ENCODE measurements at places on chromosomes 1 and 21.

DNA sequence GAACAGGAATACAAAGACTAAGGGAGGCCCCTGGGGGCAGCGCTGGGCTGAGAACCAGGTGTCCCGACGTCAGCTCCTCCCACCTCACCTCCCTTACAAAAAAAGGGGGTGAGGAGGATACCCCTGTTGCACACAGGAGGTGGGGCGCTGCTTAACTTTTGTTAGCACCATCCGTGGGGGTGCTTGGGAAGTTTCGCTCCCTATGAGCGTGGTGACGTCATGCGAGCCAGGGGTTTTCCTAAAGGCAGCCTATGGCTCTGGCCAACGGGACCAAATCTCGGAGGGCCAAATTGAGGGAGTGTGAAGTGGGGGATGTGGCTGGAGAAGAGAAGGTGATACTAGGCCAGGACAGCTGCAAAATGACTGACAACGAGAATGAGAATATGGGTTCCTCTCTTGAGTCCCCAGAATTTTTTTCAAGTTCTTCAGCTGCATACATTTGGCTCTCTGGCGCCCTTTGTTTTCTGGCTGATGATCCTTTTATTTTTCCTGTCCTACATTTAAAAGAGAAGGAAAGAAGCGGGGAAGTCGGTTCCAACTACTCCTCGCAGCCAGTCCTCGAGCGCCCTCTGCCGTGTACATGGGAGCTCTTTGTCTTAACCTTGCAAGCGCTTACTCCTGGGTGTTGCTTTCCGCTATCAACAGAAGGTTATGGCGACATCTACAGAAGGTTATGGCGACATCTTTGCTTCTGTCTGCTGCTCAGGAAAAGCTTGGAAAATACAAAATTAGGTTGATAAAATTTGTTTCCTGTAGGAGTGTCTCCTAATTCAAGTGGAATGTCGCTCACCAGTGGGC lies 48.0 kb upstream of the ZC3H11B start:
- peak; percentile 94 for DNase-seq

DNA sequence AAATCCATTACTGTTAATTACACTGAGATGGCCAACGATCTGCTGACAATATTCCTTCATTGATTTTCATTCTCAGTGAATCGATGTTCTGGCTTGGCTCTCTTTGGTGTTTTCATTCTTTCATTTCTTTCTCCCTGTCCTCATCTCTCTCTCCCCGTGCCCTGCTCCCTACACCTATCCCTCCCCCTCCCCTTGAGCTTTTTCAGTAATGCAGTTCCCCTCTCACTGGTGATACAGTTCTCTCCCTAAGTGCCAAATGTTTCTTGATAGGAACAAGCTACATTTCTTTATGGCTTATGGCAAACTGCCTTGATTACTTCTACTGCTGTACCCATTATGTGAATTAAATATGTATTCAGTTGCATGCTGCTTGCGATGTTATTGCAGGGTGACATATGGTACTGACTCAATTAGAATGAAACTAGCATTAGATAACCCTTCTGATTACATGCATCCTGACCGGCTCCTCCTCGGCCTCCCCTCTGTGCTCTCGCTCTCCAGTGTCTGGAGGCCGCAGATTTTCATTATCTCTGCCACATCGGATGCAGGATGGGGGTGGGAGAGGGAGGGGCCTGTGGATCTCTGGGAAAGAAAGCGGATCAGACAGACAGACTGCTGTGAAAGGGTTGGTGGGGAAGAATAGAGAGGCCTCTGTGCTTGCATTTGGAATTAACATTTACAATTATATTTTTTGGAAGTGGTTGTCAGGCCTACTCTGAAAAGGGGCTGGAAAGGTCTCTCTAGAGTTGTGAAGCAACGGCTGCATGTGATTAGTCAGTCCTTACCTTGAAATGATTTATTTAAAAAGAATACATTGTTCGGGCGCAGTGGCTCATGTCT lies 130.9 kb downstream of the PBX1 start:
- DNase-seq = no peak

- DNase-seq = no peak
Observed at GRCh38 chr21:28016571-28016970, 976.1 kb downstream of the LTN1 start.

DNA sequence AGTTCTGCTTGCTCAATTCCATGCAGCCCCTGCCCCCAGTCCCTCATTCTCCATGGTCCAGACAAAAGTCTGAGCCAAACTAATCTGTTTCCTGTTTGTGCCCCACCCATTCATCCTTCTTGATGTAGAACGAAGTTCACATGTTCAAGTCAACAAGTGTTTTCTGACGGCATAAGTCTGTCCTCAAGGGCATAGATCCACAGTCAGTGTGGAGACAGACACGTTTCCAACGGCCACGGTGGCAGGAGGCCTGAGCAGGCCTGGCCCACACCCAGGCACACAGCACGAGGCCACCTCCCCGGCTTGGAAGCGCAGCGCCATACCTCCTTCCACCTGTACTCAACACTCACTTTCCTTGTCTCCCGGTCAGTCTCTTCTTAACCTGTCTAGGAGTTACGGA lies 16.1 kb downstream of the ADORA1 start:
- peak; percentile 53 for DNase-seq

DNA sequence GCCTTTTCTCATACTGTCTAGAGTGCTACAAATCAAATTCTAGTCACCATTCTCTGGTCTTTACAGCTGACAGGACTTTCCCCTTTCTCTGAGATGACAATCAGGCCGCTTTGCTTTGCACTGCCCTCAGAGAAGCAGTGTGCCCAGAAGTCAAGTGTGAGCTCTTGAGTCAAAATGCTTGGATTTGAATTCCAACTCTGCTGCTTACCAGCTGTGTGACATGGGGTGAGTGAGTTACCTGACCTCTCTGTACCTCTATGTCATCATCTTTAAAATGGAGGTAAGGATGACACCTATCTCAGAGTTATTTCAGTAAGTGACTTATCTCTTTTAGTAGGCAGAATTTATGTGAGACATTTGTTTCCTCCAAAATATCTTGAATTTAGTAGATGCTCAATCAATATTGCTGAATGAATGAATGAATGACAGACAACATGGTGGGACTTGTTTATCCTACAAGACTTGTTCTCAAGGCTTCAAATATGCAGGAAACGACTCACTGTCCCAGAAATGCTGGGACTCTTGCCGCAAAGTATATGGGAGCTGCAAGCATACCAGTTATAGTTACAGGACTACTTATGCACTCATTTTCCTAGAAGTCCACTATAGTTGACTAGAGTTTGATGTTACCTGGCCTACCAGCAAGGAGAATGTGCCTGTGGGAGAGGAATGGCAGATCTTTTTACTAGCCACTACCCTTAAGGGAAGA lies 38.1 kb upstream of the A3GALT2 start:
- DNase-seq = no peak

GRCh38 chr1:41098730-41099460 lies 77.4 kb upstream of the SLFNL1 start:
- DNase-seq = no peak

- DNase-seq = no peak
Observed at GRCh38 chr1:9052272-9053049, 17.0 kb downstream of the SLC2A5 start.

- no peak for DNase-seq
Observed at GRCh38 chr1:89823679-89824292, 3.0 kb downstream of the LRRC8D start.

- DNase-seq = peak; percentile 33
Observed at GRCh38 chr21:46125846-46126301, 28.0 kb downstream of the COL6A2 start.

- DNase-seq = no peak
Observed at GRCh38 chr1:7015022-7015421, 229.8 kb downstream of the CAMTA1 start.

GRCh38 chr1:34681480-34682451 lies 73.1 kb upstream of the GJB5 start:
- no peak for DNase-seq
